Femur (tissue), 1 donor: ENCODE measurements at places on chromosomes 2 and 18.
A peak's percentile ranks its signal among the peaks of the same experiment; 100 is the strongest.

GRCh38 chr18:57533006-57533867 lies 53.3 kb downstream of the FECH start:
- DNase-seq: peak; percentile 40

DNA sequence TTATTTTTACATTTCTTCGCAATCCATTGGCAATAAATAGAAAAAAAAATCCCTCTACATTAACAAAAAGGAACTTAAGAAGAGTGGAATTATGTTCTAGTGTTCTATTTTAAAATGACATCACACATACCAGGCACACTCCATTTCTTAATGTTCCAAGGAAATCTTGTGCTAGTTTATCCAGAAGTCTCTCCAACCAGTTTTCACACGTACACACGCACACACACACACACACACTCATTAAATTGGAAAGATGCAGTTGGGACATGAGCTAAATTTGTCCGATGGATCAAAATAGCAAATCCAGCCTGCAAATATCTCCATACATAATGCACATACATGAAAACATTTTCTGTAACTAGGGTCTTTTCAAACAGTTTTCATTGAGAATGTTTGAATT lies 78.3 kb downstream of the KCNJ3 start:
- no peak for DNase-seq

DNA sequence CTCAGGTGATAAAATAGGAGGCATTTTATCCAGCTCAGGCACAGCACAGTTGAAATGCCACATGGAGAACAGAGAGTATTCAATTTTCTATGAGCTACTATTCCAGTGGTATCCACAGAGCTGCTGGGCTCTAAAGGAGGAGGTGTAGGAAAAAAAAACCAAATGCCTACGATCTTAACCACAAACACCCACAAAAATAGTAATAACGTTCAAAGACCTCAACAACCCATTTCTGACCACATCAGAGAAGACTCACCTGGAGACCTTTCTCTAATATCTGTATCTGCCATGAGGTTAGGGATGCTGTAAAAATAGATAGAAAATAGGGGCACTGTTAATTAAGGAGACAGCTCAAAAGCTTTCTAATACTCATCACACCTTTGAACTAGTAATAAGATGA lies 294.6 kb upstream of the PARD3B start:
- no peak for DNase-seq

- DNase-seq: peak; percentile 18
These were observed 13.7 kb downstream of the GPR17 start for GRCh38 chr2:127659408-127660290.

DNA sequence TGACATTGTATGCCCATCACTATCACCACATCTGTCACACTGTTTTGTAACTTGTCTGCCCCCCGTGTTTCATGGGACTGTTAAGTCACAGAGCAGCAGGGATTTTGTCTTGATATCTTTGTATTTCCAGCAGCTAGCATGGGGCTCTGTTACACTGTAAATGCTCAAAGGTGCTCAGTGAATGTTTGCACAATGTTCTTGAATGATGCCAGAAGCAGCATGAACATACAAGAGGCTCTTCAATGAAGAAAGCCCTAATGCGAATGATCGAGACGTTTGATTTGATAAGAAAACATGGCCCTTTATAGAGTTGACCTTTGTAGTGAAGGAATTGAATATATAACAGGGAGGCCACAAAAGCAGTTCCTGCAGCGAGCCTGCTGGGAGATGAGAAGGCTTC lies 120.9 kb upstream of the TTC39C start:
- DNase-seq: no peak

DNA sequence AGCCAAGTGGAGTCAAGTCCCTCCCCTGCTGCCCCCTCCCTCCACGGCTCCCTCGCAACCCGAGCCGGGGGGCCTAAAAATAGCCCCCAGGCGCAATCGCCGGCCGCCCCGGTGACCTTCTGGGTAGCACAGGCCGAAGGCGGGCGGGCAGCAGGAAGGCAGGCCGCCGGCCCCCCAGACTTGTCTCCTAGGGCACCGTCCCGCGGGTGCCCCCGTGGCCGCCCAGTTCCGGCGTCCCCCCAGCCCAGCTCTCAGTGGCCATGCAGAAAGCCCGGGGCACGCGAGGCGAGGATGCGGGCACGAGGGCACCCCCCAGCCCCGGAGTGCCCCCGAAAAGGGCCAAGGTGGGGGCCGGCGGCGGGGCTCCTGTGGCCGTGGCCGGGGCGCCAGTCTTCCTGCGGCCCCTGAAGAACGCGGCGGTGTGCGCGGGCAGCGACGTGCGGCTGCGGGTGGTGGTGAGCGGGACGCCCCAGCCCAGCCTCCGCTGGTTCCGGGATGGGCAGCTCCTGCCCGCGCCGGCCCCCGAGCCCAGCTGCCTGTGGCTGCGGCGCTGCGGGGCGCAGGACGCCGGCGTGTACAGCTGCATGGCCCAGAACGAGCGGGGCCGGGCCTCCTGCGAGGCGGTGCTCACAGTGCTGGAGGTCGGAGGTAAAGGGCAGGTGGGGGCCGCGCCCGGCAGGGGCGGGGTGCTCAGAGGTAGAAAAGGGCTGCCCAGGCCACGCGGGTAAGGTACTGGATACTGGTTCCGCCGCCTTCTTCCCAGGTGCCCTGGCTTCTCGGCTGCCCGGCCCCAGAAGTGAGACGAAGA lies at the start of gene SPEG:
Gene SPEG (plus strand): TSS at position 126 of the 808 bp plus-strand sequence. CDS start 135 bp downstream, at position 261.
- peak; percentile 61 for DNase-seq

GRCh38 chr2:168212866-168213265 lies 34.5 kb downstream of the STK39 start:
- DNase-seq: no peak

- DNase-seq: no peak
These were observed 18.7 kb upstream of the SLC40A1 start for GRCh38 chr2:189599245-189599644.

GRCh38 chr2:32683520-32684086 lies 55.8 kb downstream of the TTC27 start:
- DNase-seq: no peak

DNA sequence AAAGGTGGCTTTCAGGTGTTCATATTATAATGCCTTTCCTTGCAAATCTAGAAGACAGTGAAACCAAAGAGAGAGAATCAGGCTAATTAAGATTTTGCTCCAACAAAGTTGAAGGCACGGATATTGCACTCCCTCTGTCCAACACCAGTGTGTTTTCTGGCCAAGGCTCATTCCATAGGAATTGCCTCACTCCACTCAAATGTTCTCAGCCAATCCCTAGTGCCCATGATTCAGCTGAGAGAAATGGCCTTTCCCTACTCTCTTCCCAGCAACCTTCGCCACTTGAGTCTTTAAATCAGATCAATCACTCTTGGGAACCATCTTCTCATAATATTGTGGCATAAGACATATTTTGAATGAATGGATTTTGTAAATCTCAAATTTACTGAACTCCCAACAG lies 768.2 kb upstream of the ACVR2A start:
- no peak for DNase-seq

DNA sequence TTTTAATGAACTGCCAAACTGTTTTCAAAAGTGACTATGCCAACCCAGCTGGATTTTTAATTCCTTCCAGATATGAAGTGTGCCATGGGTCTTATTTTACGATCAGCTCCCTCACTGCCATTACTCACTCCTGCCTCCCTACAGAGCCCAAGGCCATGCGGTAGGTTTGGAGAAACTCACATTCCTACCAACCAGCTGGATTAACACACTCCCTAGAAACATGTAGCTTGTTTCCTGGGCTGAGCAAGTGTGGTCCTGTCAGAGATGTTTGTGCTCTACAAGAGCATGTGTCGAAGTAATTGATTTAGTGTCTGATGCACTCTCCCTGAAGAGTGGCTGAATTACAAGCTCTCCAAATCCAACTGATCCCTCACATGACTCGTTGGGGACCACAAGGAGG lies 82.5 kb downstream of the SPP2 start:
- no peak for DNase-seq

GRCh38 chr18:67402543-67402942 lies 114.0 kb downstream of the DSEL start:
- no peak for DNase-seq

- DNase-seq: no peak
These were observed 73.6 kb downstream of the COPS8 start for GRCh38 chr2:237159006-237159911.

GRCh38 chr2:12835733-12836132 lies 119.0 kb downstream of the TRIB2 start:
- no peak for DNase-seq

DNA sequence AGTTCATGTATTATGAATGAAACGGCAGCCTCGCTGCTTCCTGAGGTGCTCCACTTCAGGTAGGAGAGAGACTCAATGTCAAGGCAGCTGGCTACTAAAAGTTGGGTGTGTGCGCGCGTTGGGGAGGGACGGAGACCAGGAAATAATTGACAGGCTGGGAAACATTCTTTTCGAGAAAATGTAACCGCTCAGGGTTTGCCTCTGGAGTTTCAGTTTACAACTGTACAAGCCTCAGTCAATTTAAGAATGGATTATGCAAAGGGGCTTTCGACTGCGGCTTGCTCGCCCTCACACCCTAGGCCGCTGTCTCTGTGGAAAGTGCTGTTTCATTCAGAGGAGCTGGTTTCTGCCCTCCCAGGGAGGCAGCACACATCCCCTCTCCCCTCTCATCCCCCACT lies 4.4 kb upstream of the SPRED2 start:
- DNase-seq: no peak

GRCh38 chr2:24893934-24894333 lies 26.1 kb downstream of the ADCY3 start:
- no peak for DNase-seq

DNA sequence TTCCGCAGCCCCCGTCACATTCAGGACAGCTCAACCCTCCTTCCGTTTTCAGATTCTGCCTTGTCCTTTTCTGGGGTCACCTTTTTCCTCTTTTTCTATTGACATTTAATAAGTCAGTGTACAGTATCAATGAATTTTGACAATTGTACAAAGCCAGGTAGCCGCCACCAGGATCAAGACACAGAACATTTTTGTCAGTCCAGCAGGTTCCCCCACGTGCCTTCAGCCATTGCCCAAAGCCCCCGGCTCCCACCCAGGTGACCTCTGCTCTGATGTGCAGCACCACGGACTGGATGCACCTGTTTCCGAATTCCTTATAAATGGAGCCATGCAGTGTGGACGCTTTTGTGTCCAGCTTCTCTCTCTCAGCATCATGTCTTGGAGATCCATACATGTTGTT lies 30.0 kb downstream of the CROCC2 start:
- DNase-seq: no peak

DNA sequence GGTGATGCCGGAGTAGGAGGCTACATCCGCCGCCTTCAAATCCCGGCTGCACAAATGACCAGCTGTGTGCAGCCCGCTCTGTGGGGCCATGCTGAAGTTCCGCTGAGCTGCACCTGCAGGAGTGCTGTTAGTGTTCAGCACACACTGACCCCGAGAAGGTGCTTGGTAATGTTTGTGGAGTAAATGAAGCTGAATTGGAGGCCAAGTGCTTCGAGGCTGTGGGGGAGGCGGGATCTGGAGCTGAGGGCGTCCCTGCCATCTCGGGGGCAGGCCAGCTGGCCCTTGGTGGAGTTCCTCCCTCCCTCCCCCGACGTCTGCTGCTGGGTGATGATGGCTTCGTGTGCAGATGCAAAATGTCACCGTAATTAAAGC lies 23.2 kb downstream of the KCNF1 start:
- no peak for DNase-seq

- DNase-seq: no peak
These were observed 54.9 kb downstream of the VRK2 start for GRCh38 chr2:58101500-58101899.

DNA sequence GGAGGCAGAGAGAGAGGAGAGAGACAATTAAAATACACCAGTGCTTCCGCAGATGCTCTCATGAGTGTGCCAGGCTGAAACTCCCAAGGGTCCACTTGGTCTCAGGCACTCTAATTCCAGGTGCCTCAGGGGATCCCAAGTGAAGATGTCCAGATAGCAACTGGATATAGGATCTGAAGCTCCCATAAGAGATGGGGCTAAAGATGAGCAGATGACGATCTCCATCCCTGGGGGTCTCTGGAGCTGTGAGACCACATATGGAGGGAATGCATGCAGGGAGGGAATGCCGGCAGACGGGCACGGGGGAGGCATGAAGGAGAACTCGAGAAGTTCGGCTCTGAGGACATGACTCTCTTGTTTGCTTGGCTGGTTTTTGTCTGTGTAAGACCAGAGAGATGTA lies 223.7 kb upstream of the RAB6C start:
- DNase-seq: no peak

DNA sequence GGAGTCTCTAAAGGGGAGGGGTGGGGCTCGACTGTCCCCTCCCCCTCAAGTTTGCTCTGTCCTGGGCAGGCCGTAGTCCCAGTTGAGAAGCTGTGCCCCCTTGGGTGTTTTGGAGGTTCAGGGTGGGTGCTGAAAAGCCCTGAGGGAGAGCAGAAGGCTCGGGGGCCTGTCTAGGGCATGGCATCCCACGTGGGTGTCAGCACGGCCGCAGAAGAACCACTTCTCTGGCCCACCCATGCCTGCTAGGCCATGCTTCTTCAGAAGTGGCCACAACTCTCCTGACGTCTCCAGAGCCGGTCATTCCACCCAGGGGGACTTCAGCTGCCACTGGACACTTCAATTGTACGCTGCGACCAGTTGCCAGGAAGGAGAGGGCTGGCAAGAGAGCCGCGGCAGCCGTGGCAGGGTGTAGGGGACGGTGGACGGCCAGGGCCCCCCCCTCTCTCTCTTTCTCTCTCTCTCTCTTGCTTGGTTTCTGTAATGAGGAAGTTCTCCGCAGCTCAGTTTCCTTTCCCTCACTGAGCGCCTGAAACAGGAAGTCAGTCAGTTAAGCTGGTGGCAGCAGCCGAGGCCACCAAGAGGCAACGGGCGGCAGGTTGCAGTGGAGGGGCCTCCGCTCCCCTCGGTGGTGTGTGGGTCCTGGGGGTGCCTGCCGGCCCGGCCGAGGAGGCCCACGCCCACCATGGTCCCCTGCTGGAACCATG lies at the start of gene INPP5D:
Gene INPP5D (plus strand): TSS at position 546 of the 704 bp plus-strand sequence. CDS start 137 bp downstream, at position 683.
- peak; percentile 62 for DNase-seq

DNA sequence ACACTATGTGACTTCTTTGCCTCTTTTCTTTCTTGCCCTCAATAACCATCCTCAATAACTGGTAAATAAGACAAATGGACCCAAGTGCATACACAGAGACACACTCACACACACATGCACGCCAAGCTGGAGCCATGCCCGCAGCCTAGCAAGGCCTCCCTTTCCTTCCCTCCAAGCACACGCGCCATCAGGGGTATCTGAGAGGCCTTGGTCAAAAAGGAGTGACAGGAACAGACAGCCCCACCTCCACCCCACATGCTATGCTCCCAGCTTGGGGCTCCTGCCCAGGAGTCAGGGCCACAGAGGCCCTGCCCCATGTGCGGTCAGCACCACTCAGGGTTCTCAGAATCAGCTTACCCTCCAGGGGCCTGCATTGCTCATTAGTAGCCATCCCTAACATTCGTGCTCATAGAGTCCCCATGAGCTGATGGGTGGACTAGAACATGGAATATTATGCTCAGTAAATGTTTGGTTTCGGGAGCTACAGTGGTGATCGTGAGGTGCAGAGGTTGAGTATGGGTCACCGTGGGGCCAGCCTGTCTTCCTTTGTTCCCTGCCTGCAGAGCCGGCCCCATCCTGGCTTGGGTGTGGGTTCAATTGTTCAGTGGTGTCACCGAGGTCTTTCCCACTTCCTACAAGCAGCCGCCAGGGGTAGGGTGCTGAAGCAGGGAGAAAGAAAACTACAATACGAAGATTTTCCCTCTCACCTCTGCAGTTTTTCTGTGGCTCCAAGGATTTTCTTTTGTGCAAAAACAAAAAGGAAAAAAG lies 158.2 kb upstream of the RAB12 start:
- no peak for DNase-seq

GRCh38 chr2:127857265-127857808 lies 618 bp downstream of the POLR2D start:
- peak; percentile 38 for DNase-seq
